ENCODE measurements at places on chromosomes 13 and 19.

DNA sequence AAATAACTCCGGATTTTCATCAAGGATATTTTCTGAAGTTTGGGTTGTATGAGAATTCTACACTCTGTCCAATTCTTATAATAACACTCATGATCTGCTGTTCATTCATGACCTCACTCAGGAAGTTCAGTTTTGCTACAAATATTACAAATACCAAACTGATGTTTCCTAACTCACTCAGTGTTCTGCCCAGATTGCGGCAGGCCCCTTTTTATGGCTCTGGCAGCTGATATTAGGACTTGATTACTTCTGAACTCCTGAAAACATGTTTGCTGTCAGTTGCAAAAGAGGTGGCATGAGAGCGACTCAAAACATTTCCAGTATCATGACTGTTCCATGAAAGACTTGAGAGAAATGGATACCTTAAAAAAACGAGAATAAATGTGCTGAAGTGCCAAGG, 188.0 kb downstream of the RGCC start:
- no peak for DNase-seq

DNA sequence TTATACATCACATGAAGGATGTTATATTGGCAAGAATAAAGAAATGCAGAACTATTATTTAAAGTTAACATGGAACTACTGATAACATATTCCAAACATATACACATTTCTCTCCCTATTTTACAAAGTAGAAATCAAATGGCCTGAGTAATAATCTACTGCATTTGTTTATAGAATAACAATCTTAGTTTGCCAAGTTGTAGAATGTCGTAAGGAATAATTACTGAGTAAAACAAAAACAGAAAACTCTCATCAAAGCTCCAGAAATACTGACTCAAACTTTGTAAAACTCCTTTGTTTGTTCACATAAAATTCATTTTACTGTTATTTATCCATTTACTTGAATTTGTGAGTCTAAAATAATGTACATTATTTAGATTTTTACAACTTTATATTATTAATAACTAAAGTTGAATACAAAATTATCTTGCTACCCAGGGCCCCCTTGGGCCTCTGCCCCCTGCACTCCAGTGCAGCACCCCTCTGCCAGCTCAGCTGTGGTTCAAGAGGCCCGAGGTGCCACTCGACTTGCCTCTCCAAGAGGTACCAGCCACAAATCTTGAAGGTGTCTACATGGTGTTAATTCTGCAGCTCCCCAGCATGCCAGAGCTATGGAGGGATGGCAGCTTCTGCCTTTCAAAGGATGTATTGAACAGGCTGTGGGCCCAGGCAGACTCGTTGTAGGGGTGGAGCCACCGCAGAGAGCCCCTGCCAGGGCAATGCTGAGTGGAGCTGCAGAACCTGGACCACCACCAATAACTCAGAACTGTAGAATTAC, 2819.7 kb downstream of the PCDH9 start:
- DNase-seq = no peak

- no peak for DNase-seq
Observed at GRCh38 chr19:55077106-55077505, 1.4 kb downstream of the EPS8L1 start.

GRCh38 chr19:8057545-8058270, 5.1 kb downstream of the CCL25 start:
- DNase-seq = no peak

- no peak for DNase-seq
Observed at GRCh38 chr13:85985797-85986196, 186.6 kb upstream of the SLITRK6 start.
